ENCODE measurements at places on chromosomes 12 and 14. TPM values are rescaled to one million over a fixed set of nuclear protein-coding genes. Genes with fewer than 3 reads are reported as not detected.

DNA sequence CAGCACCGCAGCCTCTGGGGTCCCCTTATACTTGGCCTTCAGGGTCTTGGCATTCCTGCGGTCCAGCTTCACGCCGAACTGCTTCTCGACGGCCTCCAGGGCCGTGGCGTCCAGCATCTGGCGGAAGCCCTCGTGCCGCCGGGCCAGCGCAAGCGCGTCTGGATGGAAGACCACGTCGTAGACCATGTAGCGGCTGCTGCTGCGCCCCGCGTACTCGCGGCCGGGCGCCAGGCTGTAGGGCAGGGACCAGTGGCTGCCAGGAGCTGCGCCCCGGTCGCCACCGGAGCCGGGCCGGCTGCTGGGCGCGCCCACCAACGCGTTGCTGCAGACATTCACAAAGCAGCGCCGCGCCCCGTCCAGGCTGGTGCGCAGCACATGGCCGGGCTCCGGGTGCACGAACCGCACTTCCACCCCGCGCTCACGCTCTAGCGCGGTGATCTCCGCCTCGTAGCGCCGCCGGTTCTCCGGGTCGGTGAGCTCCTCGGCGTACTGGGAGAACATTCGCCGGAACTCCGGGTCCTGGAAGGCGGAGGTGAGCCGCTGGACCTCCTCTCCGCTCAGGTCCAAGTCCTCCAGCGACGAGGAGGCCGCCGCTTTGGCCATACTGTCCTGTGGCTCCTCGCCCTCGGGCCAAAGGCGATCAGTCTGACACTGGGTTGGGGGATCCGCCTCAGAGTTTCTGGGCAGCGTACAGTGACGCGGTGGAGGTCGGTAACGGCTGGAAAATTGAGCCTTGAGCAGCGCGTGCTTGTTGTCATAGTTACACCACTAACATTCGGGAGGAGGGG is at the start of gene DNAAF2:
Gene DNAAF2 (minus strand): TSS at position 698 of the 788 bp plus-strand sequence. CDS start 95 bp downstream, at position 603.
- H3K27ac ChIP-seq = peak within 1 kb of the TSS; percentile 98
- peaks cover 42% of the 10 kb centered on the region for H3K4me1 ChIP-seq
- peak within 1 kb of the TSS; percentile 98 for H3K4me3 ChIP-seq
- H3K36me3 ChIP-seq = peaks cover 36% of the 10 kb centered on the region
- H3K27me3 ChIP-seq = peaks cover 3% of the 10 kb centered on the region
- peak; percentile 73 for DNase-seq

GRCh38 chr14:89500303-89500702 is 83.3 kb upstream of the FOXN3 start:
- peaks cover 2% of the 10 kb centered on the region for H3K27me3 ChIP-seq
- H3K4me1 ChIP-seq = peaks cover 35% of the 10 kb centered on the region
- H3K4me3 ChIP-seq = no peak overlapping the region
- H3K27ac ChIP-seq = no peak overlapping the region
- peaks cover 9% of the 10 kb centered on the region for H3K36me3 ChIP-seq

- H3K36me3 ChIP-seq = no peaks in the 10 kb centered on the region
- peak overlapping the region; percentile 82 for H3K27ac ChIP-seq
- H3K4me1 ChIP-seq = peaks cover 80% of the 10 kb centered on the region
Measured at GRCh38 chr12:13178568-13179210, 17.8 kb upstream of the EMP1 start.

DNA sequence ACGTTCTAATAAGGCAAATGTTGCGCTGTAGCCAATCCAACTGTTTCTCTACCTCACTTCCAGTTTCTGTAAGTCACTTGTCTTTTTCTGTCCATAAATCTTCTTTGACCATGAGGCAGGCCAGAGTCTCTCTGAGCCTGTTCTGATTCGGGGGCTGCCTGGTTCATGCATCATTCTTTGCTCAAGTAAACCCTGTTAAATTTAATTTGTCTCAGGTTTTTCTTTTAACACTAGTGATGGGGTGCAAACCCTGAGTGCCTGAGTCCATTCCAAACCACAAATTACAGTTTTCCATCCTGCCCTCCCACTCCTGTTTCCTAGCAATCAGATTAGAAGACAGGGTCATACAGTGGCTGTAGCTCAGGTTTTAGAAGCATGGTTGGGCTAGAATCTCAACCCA is 41.9 kb downstream of the VWF start:
- H3K4me3 ChIP-seq = no peak overlapping the region
- peaks cover 40% of the 10 kb centered on the region for H3K4me1 ChIP-seq
- H3K36me3 ChIP-seq = no peaks in the 10 kb centered on the region
- DNase-seq = no peak
- H3K27ac ChIP-seq = no peak overlapping the region

DNA sequence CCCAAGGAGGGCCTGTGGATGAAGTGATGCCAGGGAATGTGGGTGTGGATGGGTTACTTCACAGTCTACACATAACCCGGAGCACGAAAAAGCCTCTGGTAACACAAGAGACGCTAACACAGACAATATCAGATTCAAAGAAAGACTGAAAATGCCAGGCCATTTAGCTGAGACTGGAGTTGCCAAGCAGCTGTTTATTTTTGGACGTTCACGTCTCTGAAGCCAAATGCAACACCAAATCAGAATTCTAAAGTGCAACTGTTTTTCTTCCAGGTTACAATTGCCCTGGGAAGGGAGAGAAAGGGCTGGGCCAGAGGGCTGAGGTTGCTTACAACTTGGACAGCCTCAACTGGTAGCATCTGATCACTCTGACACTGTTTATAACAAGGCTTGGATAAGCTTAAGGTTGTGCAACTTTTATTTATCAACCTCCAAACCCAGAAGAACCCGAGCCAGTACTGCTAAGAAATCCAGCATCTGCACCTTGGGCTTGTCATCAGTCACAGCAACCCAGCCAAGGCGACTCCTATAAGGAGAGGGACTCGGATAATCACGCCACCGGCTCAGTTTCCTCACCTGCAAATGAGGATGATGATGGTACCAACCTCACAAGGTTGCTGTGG is 24.8 kb downstream of the NUAK1 start:
- H3K27ac ChIP-seq = peak overlapping the region; percentile 54
- no peak for DNase-seq

Gene SDSL
- total RNA-seq = 15.1 TPM

Gene CTDSP2
- 110 TPM for total RNA-seq

- peaks cover 41% of the 10 kb centered on the region for H3K4me1 ChIP-seq
- H3K4me3 ChIP-seq = peak overlapping the region; percentile 95
Measured at GRCh38 chr12:53005215-53005985, 856 bp upstream of the EIF4B start.

GRCh38 chr12:47216150-47216677 is 136.5 kb upstream of the AMIGO2 start:
- H3K4me3 ChIP-seq = no peak overlapping the region
- no peak overlapping the region for H3K27ac ChIP-seq
- peaks cover 1% of the 10 kb centered on the region for H3K27me3 ChIP-seq
- peaks cover 54% of the 10 kb centered on the region for H3K4me1 ChIP-seq
- peaks cover 10% of the 10 kb centered on the region for H3K36me3 ChIP-seq

Gene XRCC3
- 9.4 TPM for total RNA-seq

- H3K27ac ChIP-seq = no peak overlapping the region
- no peak overlapping the region for H3K4me3 ChIP-seq
- H3K4me1 ChIP-seq = peaks cover 24% of the 10 kb centered on the region
- no peaks in the 10 kb centered on the region for H3K27me3 ChIP-seq
- DNase-seq = no peak
- H3K36me3 ChIP-seq = peaks cover 12% of the 10 kb centered on the region
Measured at GRCh38 chr12:123949770-123950165, 22.9 kb downstream of the CCDC92 start.

DNA sequence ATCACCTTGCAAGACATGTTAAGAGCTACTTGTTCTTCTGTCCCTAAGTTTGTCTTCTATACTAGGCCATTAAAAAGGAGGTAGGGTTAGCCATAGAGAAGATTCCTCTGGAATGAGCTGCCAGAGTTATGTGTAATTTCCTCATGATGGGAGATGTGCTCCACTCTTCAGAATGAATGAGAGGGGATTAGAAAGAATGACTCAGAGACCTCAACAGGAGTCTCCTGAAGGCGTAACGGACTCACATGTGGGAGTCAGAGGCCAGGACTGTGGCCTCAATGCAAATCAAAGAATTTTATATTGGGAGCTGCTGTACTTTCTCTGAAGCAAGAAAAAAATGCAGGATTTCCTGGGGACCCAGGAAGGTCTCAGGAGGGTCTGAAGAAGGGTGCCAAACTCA is 87.8 kb upstream of the ATXN7L3B start:
- H3K4me1 ChIP-seq = peaks cover 10% of the 10 kb centered on the region
- H3K36me3 ChIP-seq = no peaks in the 10 kb centered on the region
- H3K4me3 ChIP-seq = no peak overlapping the region
- no peaks in the 10 kb centered on the region for H3K27me3 ChIP-seq

GRCh38 chr14:76696361-76696760 is 64.9 kb upstream of the VASH1 start:
- H3K4me1 ChIP-seq = no peaks in the 10 kb centered on the region
- peaks cover 35% of the 10 kb centered on the region for H3K27me3 ChIP-seq
- H3K27ac ChIP-seq = no peak overlapping the region
- DNase-seq = no peak

Gene NFE2
- 0.28 TPM for total RNA-seq

Gene HCAR1
- not detected for total RNA-seq

DNA sequence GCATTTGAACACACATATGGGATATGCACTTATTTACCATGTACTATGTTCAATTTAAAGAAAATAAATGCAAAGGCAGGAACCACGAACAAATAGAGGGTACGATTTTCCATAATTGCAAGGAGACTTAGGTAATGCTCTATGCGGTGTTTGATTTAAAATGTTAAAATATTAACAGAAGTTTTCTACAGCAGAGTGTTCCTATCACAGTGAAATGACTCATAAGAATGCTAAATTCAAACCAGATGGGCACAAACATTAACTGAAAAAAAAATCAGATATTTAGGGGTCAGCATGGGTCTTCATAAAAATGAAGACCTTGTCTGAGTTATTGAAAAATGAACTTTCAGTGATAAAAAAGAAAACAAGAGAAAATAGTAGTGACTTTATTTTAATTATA is 65.4 kb downstream of the LLPH start:
- H3K27ac ChIP-seq = peak overlapping the region; percentile 1
- no peaks in the 10 kb centered on the region for H3K27me3 ChIP-seq
- no peak for DNase-seq
- H3K36me3 ChIP-seq = no peaks in the 10 kb centered on the region
- peak overlapping the region; percentile 3 for H3K4me3 ChIP-seq

DNA sequence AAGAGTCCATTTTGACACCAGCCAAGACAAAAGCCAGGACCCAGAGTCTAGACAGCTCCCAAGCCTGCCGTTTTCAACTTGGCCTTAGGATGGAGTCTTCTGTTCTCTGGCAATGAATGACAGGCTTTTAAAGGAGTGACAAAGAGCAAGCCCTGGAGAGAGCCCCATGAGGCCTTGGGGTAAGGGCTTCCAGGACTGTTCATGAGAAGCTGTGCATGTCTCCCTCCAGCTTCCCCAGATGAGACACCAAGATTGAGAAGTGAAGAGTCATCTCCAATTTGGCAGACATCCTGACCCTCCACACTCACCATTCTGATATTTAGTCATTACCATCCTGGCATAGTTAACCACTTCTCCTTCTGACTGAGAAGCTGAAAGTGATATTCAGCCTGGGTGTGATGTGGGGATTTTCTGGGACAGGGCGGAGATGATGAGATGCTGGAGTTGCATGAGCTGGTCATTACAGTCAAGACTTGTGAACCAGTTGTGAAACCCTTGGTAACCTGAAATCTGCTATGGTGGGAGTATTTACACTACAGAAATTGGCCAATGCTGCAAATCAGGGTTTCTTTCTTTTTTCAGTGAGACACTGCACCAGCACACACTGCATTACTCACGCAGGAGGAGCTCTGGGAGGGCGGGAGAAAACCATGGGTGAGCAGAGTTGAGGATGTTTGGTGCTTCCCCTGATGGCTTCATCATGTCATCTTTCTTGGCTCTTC is 77.8 kb downstream of the VCPKMT start:
- H3K27ac ChIP-seq = peak overlapping the region; percentile 99
- peaks cover 3% of the 10 kb centered on the region for H3K27me3 ChIP-seq
- peaks cover 46% of the 10 kb centered on the region for H3K4me1 ChIP-seq

GRCh38 chr12:10873378-10873777 is 10.7 kb downstream of the PRH1 start:
- no peak for DNase-seq
- H3K4me3 ChIP-seq = no peak overlapping the region
- peaks cover 25% of the 10 kb centered on the region for H3K36me3 ChIP-seq
- H3K27me3 ChIP-seq = no peaks in the 10 kb centered on the region

- no peaks in the 10 kb centered on the region for H3K4me1 ChIP-seq
- no peak for DNase-seq
- H3K27me3 ChIP-seq = no peaks in the 10 kb centered on the region
- no peaks in the 10 kb centered on the region for H3K36me3 ChIP-seq
- no peak overlapping the region for H3K27ac ChIP-seq
Measured at GRCh38 chr12:44611538-44611937, 264.6 kb downstream of the NELL2 start.

DNA sequence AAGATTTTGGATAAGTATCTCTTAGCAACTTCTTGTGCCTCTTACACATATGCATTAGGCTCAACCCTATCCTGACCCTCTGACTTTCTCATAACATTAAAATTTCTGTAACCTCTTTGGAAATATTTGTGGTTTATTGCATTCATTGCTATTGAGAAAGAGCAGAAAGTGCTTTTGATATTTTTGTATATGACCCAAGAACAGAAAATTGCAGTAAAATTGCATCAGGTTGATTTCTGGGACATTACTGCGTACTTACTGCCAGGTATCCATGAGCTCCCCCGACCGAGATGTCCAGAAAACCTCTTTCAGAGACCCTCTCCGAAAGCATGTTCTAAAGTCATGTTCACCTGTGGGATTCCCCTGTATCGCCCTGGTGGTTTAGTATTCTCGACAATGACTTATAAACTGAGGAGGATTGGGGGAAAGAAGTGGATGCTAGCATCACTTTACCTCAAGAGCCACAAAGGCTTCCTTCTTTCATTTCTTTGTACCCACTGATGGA is 14.5 kb upstream of the IL22 start:
- H3K4me3 ChIP-seq = no peak overlapping the region
- H3K36me3 ChIP-seq = no peaks in the 10 kb centered on the region
- peak; percentile 32 for DNase-seq
- H3K4me1 ChIP-seq = peaks cover 26% of the 10 kb centered on the region
- H3K27ac ChIP-seq = peak overlapping the region; percentile 22

All from HFFc6 (cell line).